Bronchial smooth muscle cell (primary cell): ENCODE measurements at places on chromosomes 2 and 18. TPM values are rescaled to one million over a fixed set of nuclear protein-coding genes. Genes with fewer than 3 reads are reported as not detected.

The C2orf74 gene
- 28.1 and 30.9 TPM in 2 replicates for total RNA-seq

The MGAT4A gene
- under 0.01 TPM in 1 of 2 replicates, not detected in the other for total RNA-seq

The CHRNG gene
- total RNA-seq: not detected in 2 replicates

The YES1 gene
- 36.7 and 74.1 TPM in 2 replicates for total RNA-seq

The SCN3A gene
- 0.17 and 0.47 TPM in 2 replicates for total RNA-seq

The USP40 gene
- total RNA-seq: 27.0 and 29.0 TPM in 2 replicates

The POTEJ gene
- total RNA-seq: not detected in 2 replicates

The CIB4 gene
- not detected in 2 replicates for total RNA-seq

The PPIG gene
- 17.3 and 26.6 TPM in 2 replicates for total RNA-seq

The RND3 gene
- 213 and 557 TPM in 2 replicates for total RNA-seq

The ANKRD30BL gene
- not detected in 2 replicates for total RNA-seq

The NOSTRIN gene
- total RNA-seq: 0.09 and 0.32 TPM in 2 replicates

The WDR33 gene
- total RNA-seq: 21.1 and 29.5 TPM in 2 replicates

The GALNT1 gene
- total RNA-seq: 32.9 and 47.8 TPM in 2 replicates
